Fibroblast of lung (primary cell): ENCODE measurements at places on chromosomes 5 and 9. TPM values are rescaled to one million over a fixed set of nuclear protein-coding genes. Genes with fewer than 3 reads are reported as not detected.

Gene SPOCK1
- 11.1 and 30.3 TPM in 2 replicates for total RNA-seq

Gene BTNL3
- total RNA-seq = not detected in 2 replicates

Gene TRIM14
- total RNA-seq = 4.4 and 8.6 TPM in 2 replicates

Gene CTNND2
- total RNA-seq = not detected in 2 replicates

Gene LHX2
- not detected in 2 replicates for total RNA-seq

Gene SOX30
- under 0.01 TPM in 1 of 2 replicates, not detected in the other for total RNA-seq

Gene BARHL1
- total RNA-seq = not detected in 2 replicates

Gene ABITRAM
- total RNA-seq = 4.9 and 8.8 TPM in 2 replicates

Gene RNF183
- not detected in 2 replicates for total RNA-seq

Gene NR6A1
- 0.26 and 0.50 TPM in 2 replicates for total RNA-seq

Gene TICAM2
- total RNA-seq = 4.1 and 8.8 TPM in 2 replicates

Gene SPINK13
- not detected in 2 replicates for total RNA-seq

Gene OR1L1
- total RNA-seq = not detected in 2 replicates

Gene NUTM2F
- total RNA-seq = not detected in 2 replicates

Gene DNAH5
- total RNA-seq = 0.77 and 3.1 TPM in 2 replicates

Gene KIF12
- total RNA-seq = not detected in 2 replicates
